GM12892 (cell line): ENCODE measurements at places on chromosomes 5 and 9.

DNA sequence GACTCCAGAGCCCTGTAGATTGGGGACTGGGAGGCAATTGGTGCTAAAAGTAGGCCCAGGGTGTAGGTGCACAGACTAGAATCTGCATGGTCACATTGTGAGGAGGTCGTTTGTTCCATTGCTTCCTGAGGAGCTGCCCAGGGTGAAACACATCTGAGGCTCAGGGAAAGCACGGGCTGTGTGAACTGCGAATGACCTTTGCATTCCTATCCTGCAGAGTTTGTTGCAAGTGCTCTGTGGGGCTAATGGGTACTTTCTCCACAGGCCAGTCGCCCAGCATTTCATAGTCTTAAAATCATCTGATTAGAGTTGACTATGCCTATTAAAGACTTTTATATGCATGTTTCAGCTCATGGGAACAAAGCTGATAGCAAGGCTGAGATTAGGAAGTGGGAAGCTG is 14.4 kb upstream of the SLC46A2 start:
- no peak for DNase-seq

DNA sequence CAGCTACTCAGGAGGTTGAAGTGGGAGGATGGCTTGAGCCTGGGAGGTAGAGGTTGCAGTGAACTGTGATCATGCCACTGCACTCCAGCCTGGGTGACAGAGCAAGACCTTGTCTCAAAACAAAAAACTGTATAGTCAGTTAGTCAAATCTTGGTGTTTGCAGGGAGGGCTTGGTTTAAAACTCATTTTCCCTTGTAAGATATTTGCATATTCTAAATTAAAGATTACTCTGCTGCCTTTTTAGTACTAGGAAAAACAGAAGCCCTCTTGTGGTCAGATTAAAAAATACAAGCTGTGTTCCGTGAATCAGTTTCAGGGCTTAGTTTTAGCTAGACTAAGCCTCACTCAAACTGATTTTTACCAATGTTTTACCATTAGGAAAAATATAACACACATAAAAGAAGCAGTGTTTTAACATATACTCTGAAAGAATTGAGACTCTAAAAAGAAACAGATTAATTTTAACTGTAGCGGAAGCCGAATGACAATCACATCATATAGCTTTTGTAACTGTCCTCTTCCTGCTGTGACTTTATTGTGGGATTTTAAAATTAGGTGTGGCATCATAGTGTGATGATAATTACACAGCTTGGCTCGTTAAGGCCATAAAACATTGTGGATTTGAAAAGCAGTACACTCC is 84.9 kb upstream of the BASP1 start:
- no peak for DNase-seq

- no peak for DNase-seq
Observed at GRCh38 chr9:14769230-14769571, 46.7 kb upstream of the CER1 start.

DNA sequence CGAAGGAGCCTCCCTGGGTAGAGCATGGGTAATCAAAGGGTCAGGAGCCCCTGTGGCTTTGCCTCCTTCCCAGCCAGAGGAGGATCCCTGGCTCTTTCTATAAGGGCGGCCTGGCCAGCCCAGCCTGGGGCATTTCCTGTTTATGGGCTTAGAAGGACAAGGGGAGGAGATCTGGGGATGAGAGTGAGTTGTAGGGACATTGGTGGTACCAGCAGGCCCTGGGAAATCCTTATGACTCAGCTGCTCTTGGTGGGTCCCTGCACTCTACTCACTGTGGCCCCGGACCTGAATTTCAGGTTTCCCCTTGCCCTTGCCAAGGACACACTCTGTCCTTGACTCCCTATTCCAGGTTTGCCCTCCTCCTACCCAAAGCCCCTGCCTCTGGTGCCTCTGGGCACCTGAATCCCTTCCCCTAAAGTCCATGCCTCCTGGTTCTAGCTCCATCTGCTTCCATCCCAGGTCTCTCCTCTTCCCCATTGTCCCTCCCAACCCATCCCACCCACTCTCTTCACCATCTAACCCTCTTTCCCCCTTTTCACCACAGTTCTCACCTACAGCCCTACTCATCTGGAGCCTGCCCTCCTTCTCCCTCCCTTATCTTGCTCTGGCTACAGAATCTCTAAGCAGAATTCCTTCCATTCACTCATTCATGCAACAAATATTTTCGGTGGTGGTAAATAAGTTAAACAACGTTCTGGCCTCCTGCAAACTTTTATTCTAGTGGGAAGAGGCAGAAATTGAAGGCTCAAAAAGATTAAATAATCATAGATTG is 34.9 kb downstream of the PCDH1 start:
- no peak for DNase-seq

DNA sequence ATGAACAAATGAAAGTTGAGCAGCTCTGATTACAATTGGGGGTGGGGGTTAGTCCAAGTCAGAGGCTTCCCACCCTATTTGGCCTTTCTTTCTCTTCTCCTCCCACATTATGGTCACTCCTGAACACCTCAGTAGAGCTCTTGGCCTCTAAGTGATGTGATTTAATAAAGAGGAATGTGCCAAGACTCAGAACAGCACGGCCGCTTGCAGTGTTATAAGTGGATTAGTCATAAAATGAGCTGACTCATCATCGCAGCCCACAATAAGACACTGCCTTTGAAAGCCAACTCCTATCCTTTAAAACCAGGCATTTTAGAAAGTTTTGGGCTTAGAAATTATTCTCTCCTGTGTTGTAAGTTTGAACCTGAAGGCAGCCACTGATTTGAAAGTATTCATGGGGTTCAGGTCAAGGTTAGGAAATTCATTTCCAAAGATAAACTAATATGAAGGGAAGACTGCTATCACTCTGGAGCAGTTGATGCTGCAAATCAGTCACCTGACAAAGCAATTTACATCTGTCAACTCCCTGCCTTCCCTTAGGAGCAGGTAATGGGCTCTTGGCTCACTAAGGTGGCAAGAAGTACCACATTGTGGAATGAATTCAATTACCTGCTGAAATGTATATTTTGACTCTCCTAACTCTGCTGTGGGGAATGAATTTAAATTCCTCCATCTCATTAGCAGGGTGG is 283.6 kb upstream of the NMUR2 start:
- no peak for DNase-seq

DNA sequence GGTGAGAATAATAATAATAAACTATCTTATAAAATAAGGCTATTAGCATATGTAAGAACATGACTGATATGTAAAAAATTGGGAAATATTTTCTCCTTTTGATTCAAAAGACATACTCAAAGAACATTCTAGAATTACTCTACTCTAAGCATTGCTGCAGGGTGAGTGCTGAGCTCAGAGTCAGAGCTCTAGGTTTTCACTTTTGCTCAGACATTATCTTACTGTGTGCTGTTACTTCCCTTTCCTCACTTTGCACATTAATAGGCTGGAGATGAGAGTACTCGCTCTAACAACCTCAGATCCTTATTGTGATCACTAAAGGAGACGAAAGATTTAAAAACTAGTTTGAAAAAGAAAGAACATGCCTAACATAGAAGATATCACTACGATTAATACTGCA is 99.4 kb upstream of the C9orf72 start:
- no peak for DNase-seq

DNA sequence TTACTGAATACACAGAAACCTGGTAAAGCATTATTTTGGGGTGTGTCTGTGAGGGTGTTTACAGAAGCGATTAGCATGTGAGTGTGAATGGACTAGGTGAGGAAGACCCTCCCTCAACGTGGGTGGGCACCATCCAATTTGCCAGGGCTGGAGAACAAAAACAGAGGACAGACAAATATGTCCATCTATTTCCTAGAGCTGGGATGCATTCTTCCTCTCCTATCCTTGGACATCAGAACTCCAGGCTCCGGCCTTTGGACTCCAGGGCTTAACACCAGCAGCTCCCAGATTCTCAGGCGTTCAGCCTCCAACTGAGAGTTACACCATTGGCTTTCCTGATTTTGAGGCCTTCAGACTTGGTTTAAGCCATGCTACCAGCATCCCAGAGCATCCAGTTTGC is 65.8 kb upstream of the CHD1 start:
- DNase-seq, result no peak

DNA sequence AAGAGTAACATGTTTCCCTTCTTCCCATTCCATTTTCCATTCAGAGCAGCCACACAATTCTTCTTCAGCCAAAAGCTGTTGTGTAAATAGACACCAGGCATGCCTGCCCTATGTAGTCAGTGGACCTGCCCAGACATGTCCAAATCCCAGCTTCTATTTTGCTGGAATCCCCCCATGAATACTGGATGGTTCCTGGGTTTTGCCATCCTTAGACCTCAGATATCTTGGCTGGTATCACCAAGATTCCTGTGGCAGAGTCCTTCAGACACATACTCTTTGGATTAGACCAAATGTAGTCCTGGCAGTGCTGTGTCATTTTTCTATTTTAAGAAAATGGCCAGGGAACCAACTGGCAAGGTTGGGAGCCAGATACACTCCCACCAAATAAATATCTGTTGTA is 10.3 kb downstream of the FST start:
- DNase-seq, result no peak

GRCh38 chr9:134548185-134548584 is 93.4 kb upstream of the COL5A1 start:
- DNase-seq, result no peak

GRCh38 chr5:173909199-173909598 is 21.1 kb downstream of the CPEB4 start:
- no peak for DNase-seq

DNA sequence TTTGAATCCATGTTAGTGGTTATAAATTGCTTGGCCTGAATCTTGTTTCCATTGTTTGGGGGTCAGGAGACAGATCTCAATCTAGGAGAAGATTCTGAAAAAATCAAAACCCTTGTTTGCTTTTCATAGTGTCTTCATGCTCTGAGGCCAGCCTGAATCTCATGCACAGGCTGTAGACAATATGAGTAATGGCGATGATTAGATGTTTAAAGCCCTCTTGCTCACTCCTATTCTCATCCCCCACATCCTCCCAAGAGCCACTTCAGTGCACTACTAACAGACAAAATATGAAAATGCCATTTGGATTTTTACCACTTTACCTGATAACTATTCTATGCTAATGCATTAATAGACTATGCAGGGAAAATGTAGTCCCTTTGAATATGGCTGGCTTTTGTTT is 129.4 kb downstream of the NUDT12 start:
- no peak for DNase-seq

DNA sequence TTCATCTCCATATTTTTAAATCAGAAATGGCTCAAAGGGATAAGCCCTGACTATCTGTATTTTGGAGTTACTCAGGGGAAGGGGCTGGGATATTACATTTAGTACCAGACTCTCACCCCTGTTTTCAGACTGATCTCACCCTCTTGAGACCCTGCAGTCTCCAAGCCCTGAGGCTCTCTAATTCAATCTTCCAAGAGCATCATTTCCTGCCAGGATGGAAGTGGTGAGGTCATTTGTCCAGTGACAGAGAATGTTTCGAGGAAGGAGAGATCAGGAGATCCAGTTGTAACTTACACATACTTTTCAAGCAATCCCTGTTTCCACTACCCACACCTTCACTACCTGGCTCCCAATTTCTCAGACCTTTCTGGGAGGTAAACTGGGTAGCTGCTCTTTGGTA is 295.5 kb upstream of the EFNA5 start:
- DNase-seq, result no peak

GRCh38 chr9:35272989-35273388 is 111.2 kb downstream of the UNC13B start:
- no peak for DNase-seq

DNA sequence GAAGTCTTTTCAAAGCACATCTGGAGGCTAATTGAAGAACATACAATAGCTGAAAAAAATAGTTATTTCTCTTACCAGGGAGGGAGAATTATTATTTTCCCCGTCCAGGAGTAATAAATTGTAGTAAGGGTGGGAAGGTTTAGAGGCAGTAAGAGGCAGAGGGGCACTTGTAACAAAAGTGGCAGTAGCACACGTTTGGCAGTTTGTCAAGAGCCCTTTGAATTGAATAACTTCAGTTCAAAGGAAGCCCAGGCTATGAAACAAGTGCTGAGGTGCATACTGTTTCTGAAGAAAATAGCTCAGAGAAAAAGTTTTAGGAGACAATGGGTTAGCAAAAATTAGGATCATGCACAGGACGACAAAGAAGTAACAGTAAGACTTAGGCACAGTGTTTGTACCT is 451.3 kb downstream of the LRRC70 start:
- DNase-seq, result no peak

GRCh38 chr9:23288545-23288944 is 537.5 kb downstream of the ELAVL2 start:
- DNase-seq, result no peak

DNA sequence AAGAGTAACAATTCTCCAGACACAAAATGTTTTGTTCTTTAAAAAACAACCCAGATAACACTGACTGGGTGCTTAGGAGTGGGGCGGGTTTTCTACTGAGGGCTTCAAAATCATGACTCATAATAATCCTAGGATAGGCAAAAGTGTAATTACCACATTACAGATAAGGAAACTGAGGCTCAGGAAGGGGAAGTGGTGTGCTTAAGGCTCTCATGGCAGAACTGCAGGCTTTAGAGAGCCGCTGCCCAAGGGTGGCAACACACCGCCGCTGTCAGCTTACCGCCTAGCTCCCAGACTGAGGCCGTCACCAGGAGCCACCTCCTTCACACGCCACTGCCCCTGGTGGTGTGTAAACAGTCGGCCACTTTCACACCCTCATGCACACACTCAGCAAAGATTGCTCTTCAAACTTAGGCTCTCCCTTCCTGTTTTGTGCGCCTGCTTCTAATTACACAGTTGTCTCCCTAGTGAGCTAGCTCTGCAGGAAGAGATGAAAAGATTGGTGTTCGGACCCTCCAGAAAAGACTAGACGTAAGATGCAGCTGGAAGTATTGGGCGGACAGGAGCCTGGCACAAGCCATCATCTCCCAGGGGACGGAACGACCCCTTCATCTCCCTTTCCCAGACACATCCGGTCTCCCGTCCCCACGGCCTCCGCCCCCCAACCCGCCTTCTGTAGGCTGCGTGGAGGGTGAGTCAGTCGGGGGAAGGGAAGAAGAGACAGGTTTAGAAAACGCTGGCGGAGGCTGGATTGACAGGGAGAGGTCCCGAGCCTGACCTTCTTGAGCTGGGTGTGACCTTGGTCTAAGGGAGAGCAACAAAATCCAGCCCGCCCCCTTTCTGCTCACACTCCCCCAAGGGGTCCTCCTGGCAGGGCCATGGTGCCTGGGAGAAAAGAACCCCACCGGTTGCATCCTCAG is 162.7 kb downstream of the SYK start:
- DNase-seq, result no peak

DNA sequence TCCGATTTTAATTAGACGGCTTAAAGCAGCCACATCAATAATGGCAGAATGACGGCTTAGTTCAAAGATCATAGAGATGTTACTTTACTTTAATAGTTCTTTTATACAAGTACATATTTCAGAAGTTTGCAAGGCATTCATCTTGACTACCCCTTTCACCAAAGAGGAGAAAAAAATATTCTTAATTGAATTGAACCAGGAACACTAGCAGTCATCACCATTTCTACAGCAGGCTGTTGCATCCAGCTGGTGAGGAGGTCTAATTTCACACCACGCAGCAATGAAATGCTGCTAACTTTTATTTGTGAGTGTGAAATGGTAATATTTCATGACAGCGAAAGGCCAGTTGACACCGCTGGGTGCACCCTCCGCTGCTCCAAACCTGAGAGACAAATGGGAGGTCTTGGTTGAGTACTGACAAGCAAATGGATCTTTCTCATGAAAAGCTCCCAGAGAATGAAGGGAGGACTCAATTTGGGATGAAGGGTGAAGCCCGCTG is 322.2 kb downstream of the GLIS3 start:
- DNase-seq, result no peak
